NCI-H524 treated with DMSO at 0.1 percent for 48 hours (cell line): ENCODE measurements at places on chromosomes 7 and 10.

DNA sequence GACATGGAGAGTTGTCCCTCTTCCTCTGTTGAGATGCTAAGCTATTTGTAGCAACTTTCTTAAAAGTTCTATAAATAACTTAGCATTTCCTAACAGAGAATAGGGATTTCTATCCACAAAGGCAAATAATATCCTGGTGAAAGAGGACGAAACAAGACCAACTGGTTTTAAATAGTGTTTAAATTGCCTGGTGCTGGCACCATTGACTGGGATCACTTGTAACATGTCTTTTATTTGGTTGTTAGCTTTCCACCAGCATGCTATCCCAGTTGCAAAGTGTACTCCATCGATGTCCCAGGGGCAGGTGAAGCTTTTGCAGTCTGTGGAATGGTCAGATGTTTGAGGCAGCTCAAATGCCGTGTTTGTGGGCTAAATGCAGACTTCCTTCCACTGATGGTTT, 3.7 kb downstream of the SUFU start:
- no peak for DNase-seq

GRCh38 chr10:30834153-30834552, 197.5 kb downstream of the ZNF438 start:
- DNase-seq: no peak

- peak; percentile 19 for DNase-seq
These were observed 23.0 kb upstream of the C7orf33 start for GRCh38 chr7:148567524-148567923.

- no peak for DNase-seq
These were observed 35.4 kb upstream of the KNDC1 start for GRCh38 chr10:133124357-133125211.

GRCh38 chr10:16828114-16828568, 10.9 kb upstream of the RSU1 start:
- DNase-seq: no peak

DNA sequence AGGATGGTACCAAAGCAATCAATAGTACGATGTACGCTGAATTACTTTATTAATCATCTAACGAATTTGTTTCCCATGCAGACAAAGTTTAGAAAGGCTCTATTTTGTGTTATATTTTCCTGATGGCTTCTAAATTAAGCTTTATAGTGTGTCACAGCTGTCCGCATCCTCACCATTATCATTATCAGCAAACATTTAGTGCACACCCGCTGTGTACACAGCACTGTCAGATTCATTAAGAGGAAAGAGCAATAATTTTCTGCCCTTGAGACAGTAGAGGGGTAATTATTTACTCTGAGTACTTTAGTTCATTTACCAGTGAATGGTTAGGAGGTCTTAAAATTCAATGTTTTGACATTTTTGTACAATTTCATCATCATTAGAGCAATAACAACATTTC, 233.3 kb upstream of the PTPRZ1 start:
- DNase-seq: no peak

DNA sequence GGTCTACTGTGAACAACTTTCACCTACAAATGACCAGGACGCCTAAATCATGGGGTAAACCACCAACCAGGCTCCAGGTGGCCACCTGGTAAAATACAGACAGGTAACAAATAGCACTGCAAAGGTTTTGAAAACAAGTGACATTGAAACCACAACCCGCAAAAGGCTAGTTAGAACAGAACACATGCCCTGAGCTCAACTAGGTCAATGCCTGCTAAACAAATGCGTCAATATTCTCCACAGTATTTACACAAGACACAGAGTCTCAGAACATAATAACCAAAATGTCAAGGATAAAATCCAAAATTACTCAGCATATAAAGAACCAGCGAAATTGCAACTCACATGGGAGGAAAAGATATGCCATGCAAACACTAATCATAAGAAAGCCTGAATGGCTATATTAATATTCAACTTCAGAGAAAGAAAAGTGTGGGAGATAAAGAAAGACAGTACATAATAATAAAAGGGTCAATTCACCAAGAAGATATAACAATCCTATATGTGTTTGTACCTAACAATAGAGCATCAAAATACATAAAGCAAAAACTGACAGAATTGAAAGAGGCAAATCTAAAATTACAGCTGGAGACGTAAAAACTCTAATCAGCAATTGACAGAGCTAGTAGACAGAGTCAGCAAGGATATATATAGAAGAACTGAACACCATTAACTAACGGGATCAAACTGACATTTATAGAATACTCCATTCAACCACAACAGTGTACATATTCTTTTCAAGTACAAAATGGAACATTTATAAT, 47.6 kb downstream of the SMURF1 start:
- no peak for DNase-seq

DNA sequence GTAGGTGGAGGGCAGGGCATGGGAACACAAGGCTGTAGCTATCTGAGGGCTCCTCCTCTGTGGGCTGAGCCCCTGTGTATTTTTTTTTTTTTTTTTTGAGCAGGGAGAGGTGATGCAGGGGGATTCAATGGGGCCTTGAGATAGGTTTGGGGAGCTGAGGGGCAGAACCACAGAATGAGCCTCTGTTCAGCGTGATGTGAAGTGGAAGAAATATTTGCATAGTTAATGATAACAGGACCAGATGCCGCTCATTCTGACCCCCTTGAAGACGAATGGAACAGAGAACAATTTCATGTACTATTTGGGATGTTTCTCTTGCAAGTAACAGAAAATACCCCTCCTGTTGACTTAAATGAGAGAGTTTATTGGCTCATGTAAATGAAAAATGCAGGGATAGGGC, 69.7 kb upstream of the EMX2 start:
- no peak for DNase-seq

DNA sequence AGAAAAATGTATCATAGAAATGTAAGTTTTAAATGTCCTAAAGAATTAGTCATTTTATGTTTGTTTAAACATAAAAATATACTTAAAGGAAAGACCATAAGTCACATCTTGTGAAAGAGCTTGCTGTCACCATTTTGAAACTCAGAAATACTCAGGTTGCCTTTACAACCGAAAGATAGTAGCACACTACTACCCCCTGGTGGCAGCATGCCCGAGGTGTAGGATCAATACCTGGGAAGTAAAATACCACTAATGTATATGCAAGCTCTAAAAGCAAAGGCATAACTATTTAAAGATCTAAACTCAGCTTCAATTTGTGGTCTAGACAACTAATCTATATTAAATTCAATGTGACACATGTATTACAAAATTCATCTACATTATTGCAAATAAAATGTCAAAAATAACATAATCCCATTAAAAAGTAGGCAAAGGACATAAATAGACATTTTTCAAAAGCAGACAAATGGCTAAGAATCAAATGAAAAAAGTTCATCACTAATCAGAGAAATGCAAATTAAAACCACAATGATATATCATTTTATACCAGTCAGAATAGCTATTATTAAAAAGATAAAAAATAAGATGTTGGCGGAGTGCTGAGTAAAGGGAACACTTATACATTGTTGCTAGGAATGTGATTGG, 47.7 kb upstream of the FGL2 start:
- DNase-seq: peak; percentile 8

DNA sequence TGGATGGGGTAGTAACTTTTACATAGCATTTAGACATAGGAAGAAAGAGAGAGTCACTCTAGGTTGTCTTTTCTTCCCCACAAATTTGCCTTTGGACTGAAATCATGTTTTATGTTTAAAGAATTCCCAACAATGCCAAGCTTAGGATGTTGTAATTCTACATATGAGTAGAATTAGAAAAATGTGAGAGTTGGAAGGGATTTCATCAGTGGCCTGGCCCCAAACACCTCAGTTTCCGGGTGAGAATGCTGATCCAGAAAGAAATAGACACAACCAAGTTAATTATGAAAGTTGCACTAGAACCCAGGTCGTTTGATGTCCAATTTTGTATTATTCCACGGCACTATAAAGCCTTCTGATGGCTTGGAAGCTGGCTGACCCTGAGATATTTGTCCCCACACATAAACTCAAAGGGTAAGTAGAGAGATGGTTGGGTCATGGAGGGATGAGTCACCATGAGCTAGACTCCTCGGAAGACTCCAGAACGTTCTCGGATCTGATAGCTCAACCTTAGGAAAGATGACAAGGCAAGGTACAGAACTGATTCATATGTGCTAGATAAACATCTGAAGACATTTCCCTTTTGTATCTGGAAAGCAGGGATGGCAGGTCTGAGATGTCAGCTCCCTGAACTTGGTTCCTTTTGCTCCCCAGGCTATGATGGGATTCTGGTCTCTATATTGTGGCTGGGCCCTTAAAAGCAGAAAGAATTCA, 48.8 kb upstream of the SLC35B4 start:
- no peak for DNase-seq

DNA sequence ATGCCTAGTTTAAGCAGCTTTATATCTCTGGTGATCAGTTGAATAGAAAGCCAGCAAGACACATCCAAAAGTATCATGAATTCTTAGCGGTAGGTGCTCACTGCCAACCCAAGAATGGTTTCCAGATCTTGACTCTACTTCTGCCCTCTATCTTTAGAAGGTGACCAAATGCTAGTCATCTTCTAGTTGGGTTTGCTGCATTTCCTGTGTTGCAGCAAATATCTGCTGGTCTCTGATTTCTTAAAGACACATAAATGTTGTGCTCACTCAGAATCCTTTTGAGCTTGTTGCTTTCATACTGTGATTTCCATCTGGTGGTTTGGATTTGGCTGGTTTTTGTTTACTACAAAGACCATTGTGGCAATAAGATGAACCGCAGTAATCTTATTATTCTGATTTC, 2.2 kb downstream of the CDC123 start:
- DNase-seq: no peak

DNA sequence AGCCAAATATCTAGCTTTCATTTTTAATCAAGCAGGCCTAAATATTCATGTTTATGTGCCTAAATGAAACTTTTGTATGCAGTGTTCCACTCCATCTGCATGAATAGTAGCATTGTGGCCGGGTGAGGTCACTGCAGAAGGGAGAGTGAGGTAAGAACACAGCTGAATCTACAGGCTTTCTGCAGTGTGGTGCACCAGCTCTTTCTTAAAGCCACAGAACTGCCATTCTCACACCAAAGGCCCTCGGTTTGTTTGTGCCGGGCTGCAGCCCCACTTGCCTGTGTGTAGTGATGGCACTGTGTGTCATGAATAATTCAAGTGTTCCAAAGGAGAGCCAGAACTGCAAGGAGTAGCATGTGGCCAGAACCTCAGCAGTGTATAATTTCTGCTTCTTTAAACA, 204.1 kb downstream of the TRIL start:
- no peak for DNase-seq

DNA sequence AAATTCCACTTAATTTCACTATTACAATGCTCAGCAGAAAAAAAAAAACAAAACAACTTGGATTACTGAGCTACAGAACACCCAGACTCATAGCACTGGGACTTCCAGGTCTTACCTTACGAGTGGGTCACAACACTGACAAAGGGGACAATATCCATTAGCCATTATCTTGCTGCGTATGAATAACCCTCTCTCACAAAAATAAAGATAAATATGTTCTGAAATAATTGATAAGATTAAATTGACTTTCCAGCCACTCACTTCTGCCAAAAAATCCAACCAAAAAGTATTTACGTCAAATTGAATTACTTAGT, 128.7 kb downstream of the PKD1L1 start:
- no peak for DNase-seq

GRCh38 chr7:66267249-66267648, 62.1 kb downstream of the TPST1 start:
- DNase-seq: no peak

DNA sequence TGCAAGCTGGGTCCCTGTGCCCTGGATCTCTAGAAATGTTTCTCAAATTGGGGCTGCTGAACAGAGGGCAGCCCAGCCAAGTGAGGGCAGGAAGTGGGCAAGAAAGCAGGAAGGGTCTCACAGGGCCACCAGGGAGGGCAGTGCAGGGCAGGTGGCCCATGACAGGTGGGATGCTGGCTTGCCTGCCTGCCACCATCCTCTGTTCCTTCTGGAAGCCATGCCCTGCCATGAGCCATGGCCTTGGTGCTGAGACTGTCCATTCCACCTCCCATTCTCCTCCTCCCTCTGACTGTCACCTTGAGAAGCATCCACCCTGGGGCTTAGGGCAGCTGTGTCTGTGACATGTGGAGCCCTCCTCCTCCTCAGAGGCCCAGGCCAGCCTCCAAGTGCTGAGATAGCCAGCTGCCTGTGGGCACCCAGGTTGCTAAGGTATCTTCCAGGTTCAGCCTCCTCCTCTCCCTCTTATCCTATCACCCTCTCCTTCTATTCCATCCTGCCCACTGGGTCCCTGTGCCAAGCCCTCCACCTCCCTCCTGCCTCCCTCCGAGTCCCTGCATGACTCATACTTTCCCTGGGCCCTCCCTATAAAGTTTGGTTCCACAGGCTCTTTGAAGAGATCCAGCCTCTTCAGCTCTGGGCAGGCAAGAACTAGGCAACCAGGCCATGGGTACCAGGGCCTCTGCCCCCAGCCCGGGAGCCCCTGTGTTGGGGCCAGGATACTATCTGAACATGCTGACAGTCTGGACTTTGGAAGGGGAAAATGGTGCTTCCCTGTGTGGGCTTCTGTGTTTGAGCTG, 1.3 kb downstream of the VSIR start:
- DNase-seq: no peak

DNA sequence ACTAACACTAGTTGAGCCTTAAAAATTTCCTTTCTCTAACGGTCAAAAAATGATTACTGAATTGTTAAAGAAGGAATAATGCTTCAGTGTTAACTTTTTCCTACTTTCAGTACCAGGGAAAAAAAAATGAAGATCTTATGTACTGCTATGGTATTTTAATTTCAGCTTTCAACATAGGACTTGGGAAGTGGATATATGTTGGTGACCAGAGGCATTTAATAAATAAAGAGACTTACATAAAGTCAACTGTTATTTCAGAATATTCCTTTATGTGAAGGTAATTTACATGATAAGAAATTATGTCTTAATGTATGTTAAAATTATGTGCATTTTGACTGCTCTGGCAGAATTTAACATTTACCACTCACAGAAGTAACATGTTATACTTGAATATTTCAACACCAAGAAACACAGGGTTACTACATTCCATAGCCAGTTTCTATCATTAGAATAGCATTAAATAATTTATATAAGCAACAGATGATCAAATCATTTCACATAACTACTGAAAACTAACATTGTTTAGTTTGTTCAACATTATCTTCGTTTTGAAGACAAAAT, 250.3 kb upstream of the MDFIC start:
- DNase-seq: no peak
